Urothelium cell line (cell line): ENCODE measurements at places on chromosomes 2 and 18.
A peak's percentile ranks its signal among the peaks of the same experiment; 100 is the strongest.

DNA sequence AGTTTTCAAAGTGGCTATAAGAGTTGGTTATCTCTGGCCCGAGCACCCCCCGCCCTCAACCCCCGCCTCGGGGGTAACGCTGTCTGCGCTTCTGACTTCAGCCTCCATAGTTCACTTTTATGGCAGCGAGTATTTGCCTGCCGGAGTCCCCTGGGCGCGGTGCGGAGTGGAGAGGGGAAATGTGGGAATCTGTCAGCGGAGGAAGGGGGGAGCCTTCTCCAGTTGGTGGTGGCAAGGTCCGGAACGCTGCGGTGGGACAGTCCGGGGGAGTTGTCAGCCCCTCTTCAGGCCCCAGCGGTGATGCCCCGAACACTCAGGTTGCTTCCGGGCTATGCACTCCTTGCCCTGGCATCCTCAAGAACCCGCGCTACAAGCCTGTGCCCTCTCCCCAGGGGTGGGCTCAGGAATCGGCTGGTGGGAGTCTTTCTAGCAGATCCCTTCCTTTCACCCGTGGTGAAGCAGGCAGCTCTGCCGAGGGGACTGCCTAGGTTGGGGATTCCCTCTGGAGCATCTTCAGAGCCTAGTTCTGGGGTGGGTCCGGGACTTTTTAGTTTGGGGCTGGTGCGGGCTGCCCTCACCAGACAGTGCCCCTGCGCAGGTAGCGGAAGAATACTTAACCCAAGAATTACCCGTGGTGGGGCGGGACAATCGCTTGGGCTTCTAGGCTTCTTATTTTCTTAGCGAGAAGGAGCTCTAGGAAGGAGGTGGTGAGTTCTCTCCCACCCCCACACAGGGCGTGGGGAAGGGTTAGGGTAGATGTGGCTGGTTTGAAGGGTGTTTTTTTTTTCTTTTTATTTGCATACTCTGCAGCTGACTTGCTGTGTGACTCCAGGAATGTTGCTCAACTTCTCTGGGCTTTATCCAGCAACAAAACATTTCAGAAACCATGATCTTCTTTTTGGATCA, 1.6 kb downstream of the ATOH8 start:
- no peak for DNase-seq

GRCh38 chr2:215969131-215969841, 44.1 kb downstream of the MREG start:
- DNase-seq, result no peak

- no peak for DNase-seq
Observed at GRCh38 chr2:74578408-74578807, 23.9 kb downstream of the DOK1 start.

DNA sequence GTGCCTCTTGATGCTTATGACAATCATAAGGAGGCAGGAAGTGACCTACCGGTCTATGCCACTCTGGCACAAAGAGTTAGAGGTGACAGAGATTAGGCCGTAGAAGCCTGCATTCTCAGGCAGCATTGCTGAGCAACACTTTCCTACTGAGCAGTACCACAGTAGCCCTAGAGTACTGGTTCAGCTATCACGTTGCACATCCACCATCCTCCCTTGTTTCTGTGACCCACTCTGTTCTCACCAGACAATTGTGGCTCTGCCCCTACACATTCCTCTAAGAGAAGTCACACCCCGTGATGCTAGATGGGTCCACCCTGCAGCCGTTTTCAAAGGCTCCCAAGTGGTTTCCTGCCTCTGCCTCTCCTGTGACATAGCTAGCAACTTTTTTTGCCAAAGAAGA, 22.6 kb upstream of the SUCLG1 start:
- DNase-seq, result peak; percentile 65

GRCh38 chr2:119616421-119616820, 62.6 kb upstream of the TMEM177 start:
- no peak for DNase-seq

GRCh38 chr2:118577202-118577601, 270.2 kb downstream of the EN1 start:
- DNase-seq, result no peak

GRCh38 chr2:233711312-233712008, 1.2 kb upstream of the UGT1A5 start:
- DNase-seq, result peak; percentile 75

GRCh38 chr2:48983551-48983950, 170.8 kb downstream of the FSHR start:
- no peak for DNase-seq

DNA sequence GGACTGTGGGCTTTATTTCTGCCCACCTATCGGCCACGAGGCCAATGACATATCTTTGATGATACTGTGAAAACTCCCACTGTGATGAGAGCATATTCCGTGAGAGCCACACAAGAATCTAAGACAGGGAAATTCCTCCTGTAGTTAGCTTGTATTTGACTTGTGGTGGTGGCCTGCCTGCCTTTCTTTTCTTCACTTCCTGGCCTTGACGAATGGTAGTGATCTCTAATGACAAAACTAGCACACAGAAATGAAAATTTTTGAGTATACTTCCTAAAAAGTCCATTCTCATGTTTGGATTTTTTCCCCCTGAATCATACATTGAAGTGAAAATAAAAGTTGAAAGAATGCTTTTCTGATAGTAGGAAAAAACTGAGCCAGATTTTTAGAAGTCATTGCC, 94.4 kb downstream of the MGAT5 start:
- DNase-seq, result no peak

GRCh38 chr2:53632714-53633113, 134.9 kb upstream of the CHAC2 start:
- DNase-seq, result no peak

GRCh38 chr18:47928466-47928865, 2.0 kb downstream of the SMAD2 start:
- no peak for DNase-seq
